Ureter (tissue), 1 donor: ENCODE measurements at places on chromosomes 12 and 14.

- DNase-seq: peak; percentile 91
Observed at GRCh38 chr12:47753021-47754001, 5.4 kb downstream of the RAPGEF3 start.

DNA sequence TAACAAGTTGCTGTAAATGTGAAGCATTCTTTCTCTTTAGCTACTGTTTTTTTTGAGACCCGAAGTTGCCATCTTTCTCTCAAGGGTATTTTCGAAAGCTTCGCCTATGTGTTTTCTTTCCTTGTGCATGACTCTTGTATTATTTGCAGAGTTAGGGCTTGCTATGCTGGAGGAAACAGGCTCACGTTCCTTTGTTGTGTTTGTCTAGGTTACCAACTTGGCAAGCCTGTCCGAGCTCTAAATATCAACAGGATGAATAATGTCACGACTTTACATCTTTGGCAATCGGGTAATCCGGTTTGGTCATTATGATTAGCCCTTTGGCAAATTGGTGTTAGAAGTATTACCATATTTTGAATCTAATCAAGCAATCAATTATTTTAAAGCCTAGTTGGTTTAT is 15.9 kb upstream of the ATP6V0A2 start:
- DNase-seq: no peak

DNA sequence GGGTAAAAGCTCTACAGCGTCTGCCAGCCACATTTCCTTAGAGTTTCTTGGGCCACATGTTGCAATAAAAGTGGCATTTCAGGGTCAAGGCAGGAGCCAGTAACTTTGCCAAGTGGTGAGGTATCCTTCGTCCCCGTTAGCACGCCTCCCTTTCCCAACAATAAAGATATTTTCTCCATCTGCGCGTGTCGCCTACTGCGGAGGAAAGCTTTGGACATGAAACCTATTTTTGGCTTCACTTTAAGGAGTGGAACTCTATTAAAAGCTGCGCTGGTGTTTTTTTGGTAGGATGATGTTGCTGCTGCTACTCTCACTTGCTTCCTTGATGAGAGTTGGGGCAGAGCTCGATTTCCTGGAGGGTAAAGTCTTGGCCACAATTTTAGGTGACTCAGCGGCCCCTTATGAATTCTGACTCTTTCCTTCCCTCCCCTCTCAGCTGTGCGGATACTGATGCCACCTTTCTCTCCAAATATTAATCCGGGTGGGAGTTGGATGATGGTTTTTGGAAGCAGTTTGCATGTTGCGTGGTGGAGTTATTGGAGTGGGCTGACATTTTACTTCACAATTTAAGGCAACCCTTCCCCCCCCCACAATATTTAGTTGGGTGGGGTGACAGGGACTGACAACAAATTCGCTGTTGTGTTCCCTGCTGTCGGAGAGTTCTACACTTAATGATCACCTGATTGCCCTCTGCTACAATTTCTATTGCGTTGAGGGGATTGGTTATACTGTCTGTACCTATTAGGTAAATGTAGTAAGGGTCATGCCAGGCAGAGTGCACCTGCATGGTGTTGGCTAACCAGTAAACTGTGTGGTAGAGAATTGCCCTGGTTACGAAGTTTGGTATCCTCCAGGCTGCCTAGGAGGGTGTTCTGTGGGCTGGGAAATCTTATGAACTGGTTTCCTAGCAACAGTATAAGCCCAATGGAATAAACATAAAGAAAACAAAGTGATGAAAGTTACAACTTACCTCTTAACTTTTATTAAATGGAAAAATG is 1.1 kb downstream of the CCDC91 start:
- DNase-seq: no peak

GRCh38 chr14:32367516-32367915 is 38.4 kb downstream of the AKAP6 start:
- DNase-seq: no peak

DNA sequence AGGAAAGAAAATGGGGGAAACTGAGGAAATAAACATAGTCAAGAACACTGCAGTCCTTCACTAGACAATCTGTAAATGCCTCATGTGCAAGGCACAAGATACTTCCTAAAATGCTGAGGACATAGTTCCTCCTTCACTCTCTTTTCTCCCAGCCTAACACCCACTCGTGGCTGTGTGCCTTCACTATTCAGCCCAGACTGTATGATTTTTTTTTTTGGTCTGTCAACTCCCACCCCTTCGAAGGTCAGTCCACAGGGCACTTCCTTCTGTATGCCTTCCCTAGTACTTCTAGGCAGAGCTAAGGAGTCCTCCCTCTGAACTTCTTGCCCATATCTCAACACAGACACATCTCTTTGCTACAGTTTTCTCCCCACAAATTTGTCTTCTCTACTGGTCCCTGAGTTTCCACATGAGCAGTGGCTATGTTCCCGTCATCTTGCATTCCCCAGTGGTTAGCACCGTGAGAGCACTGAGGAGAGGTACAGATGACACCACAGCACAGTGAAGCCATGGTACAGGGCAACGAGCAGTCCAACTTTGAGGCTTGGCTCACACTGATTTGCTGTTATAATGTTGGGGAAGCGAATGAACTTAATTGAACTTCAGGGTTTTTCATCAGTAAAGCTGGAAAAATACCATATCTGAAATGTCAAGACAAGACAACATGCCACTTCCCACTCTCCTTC is 24.1 kb upstream of the SYCP3 start:
- no peak for DNase-seq

DNA sequence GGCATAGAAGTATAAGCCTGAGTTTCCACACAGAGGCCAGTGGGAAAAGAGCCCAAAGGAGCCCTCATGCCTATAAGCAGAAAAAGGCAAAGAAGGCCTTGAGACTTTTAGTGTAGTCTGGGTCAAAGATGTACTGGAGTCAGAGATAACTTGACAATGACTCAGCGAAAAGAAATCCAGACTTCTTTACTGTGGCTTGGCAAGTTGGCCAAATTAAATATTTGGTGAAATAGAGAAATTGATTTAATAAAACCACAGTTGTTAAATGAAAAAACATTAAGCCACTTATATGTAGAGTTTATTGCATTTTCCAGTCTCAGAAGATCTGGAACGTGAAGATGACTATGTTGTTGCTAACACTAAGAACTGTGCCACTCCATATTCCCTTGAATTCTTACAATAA is 105.1 kb downstream of the TMTC3 start:
- DNase-seq: no peak
